ENCODE measurements at places on chromosomes 11 and 22. TPM values are rescaled to one million over a fixed set of nuclear protein-coding genes. Genes with fewer than 3 reads are reported as not detected.

Gene KCNJ11
- total RNA-seq: not detected

Gene GVQW3
- total RNA-seq: 22.5 TPM

Gene APOBEC3B
- total RNA-seq: 1.2 TPM

DNA sequence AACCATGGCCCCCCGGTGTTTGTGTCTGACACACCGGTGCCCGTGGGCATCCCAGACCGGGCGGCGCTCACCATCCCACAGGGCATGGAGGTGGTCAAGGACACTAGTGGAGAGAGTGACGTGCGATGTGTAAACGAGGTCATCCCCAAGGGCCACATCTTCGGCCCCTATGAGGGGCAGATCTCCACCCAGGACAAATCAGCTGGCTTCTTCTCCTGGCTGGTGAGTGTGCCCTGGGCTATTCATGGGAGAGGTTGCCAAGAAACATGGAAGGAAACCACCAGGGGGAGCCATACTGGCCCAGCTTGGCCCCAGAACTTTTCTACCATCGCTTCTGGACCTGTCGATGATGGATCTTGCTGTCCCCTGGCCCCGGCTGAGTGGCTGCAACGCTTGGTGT, 36.5 kb downstream of the PRDM11 start:
- ATAC-seq: no peak

DNA sequence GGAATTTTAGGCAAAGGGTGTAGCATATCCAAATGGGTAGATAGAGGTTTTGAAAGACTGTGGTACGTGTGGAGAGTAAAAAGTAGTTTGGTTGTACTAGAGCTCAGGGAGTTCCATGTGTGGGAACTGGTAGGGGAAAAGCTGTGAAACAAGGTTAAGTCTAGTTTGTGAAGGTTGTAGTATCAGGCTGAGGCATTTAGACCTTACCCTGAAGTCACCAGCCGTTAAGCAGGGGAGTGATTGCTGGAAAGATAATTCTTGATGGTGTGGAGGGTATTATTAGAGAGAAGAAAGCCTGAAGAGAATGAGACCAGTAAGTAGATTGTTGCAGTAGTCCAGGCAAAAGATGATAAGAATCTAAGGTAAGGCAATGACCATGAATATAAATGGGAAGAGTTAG, 68.0 kb downstream of the RNF169 start:
- ATAC-seq: no peak
